Amniotic epithelial cell (primary cell): ENCODE measurements at places on chromosomes 1 and 21.
A peak's percentile ranks its signal among the peaks of the same experiment; 100 is the strongest.

GRCh38 chr1:31105646-31106045 lies 40.1 kb upstream of the PUM1 start:
- peak; percentile 20 for DNase-seq

GRCh38 chr1:211182746-211183145 lies 48.8 kb upstream of the KCNH1 start:
- DNase-seq: no peak

DNA sequence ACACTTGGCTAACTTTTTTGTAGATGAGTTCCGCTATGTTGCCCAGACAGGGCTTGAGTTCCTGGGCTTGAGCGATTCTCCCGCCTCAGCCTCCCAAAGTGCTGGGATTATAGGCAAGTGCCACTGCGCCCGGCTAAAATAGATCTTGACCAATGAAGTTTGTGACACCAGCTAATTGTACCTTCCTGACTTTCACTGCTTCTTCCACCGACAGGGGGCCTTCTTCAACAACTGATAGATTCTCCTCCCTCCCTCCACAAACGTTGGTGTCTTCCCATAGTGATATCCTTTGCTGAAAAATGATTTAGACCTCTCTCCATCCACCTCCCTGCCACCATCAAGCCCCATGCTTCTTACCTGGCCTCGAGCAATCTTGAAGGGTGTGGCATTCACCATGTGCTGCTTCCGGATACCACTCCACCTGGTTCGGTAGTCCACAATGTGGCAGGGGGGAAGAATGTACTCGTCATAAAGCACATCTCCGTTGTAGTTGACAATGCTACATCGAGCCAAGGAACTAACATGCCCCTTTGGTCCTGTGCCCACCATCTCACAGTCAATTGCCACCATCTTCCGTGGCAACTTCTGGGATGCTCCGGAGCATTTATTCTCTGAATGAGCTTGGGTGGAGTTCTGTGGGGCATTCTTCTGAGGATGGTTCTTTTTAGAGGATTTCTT lies 1.6 kb upstream of the METTL25B start:
- DNase-seq: peak; percentile 56

DNA sequence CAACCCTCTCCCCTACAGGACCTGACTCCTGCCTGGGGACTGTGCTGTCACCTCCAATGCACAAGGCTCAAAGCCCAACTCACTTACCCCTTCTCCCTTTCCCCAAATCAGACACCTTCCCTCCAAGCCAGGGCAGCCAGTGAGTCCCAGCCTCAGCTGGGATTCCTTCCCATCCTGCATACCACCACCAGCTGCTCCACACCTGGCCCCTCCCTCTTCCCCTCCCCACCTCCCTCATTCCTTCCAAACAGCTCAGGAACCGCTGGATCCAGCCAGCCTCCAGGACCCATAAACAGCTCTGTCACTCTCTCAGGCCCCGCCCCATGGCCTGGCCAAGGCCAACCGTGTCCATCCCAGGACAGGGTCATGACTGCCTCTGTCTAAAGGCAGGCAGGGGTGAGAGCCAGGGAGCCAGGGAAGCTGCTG lies 41.4 kb downstream of the ACOT7 start:
- no peak for DNase-seq

- DNase-seq: no peak
Observed at GRCh38 chr1:197181982-197182381, 35.5 kb upstream of the ASPM start.

DNA sequence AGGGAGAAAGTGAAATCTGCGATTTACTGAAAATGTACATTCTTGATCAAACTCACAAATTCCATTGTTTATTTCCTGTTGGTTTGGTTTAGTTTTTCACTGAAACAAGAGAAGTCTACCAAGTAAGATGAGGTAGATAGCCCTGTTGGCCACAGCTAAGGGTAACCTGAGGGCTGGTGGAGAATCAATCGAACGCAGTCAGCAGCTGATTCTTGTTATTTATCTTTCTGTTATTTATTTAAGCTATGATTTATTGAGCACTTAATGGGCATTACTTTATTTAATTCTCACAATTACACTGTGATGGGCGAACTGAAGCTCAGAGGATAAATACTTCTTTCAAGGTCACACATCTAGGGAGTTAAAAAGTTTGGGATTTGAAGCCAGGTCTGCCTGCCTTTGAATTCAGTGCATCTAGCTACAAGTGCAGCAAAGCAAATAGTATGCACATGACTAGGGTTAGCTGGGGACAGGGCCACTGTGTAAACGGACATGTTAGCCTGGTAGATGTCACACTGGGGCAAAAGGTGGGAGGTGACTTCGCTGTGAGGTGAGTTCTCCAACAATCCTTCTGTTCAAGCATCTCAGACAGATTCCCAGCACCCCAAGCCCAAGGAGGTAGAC lies 106.5 kb upstream of the GADD45A start:
- DNase-seq: no peak

- peak; percentile 33 for DNase-seq
Observed at GRCh38 chr1:150562446-150563339, 13.5 kb downstream of the ADAMTSL4 start.

DNA sequence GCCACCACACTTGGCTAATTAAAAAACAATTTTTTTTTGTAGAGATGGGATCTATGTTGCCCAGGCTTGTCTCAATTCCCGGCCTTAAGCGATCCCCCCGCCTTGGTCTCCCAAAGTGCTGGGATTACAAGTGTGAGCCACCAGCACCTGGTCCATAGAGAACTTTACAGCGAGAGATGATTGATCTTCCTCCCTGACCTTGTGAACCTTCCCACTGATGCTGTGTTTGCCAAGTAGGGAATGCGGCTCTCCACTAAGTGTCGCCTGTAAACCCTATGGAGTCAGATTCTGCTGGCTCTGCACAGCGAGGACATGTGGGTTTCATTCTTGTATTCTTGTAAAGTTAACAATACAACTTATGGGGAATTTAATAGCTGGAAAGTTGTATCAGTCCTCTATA lies 81.3 kb upstream of the LYST start:
- no peak for DNase-seq

DNA sequence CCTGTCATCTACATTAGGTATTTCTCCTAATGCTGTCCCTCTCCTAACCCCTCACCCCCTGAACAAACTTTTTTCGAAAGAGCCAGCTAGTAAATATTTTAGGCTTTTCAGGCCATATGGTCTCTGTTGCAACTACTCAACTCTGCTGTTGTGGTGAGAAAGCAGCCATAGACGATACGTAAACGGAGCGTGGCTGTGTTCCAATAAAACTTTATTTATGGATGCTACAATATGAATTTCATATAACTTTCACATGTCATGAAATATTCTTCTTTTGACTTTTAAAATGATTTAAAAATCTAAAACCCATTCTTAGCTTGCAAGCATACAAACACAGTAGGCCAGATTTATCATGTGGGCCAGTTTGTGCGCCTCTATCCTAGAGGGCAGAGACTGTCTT lies 11.2 kb upstream of the RPS6KA1 start:
- DNase-seq: no peak

- no peak for DNase-seq
Observed at GRCh38 chr21:14911351-14911750, 153.4 kb downstream of the NRIP1 start.

DNA sequence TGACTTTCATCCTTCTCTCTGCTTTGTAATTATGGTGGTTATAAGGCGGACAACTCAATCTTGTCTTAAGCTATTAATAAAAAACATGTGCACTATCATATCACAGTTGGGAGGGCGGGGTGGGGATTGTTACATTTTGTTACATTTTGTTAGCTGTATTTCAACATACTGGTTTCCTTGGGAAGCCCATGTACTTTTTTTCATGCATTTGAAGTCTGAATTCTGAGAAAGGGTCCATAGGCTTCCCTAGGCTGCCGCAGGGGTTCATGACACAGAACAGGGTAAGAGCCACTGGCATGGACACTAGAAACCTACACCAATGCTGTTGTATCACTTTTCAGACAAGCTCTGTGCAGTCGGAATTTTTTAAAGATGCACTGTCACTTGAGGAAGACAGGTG lies 178.8 kb downstream of the ETS2 start:
- DNase-seq: no peak

DNA sequence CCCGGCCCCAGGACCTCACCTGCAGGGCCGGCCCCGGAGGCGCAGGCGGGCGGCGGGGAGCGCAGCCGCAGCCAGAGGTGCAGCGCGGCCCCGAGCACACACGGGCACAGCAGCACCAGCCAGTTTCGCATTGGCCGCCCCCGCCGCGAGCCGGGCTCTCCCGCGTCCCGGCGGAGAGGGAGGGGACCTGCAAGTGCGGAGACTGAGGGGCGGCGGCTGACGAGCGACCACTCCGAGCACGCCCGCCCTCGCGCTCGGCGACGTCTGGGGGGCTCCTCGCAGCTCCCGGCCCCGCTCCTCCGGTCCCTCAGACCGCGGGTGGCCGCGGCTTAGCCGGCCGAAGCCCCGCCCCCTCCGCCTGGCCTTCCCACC lies at the start of gene B3GALNT2:
TSS of gene B3GALNT2 (minus strand) at position 331 of the 372 bp plus-strand sequence. CDS start at position 131, 200 bp downstream.
- no peak for DNase-seq

- DNase-seq: peak; percentile 89
Observed at GRCh38 chr1:243550276-243550675, 294.4 kb downstream of the SDCCAG8 start.

GRCh38 chr1:58968360-58968952 lies 184.6 kb upstream of the JUN start:
- DNase-seq: peak; percentile 67

GRCh38 chr1:226420897-226421296 lies 13.0 kb upstream of the PARP1 start:
- DNase-seq: no peak

DNA sequence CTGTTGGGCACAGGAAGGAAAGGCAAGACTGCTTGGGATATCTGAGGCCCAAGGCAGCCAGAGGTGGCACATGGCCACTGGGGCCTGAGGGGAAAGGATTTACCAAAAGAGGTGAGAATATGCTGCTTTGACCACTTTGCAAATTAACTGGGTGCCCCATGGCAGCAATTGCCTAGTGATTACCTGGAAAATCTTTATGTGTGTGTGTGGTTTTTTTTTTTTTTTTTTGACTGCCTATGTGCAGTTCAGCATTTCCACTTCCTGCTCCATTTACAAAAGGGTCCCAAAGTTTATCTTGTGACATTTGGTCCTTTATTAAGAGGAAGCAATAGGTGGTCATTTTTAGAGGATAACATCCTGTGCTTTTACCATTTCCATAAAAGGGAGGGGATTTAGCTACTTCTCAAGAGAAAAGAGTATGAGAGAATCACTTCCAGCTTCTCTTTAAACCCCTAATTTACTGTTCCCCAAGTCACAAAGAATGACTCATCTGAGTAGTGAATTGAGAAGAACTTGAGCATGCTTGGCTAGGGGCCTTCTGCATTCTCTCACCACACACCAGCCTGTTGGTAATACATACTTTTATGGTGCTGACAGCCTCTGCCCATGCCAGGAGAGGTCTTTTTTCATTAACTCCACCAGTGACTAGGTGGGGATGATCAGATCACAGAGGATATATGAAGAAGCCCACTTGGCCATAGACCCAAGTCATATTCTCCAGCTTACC lies 52.1 kb downstream of the SYDE2 start:
- DNase-seq: peak; percentile 31
